ENCODE measurements at places on chromosomes 16 and 17. TPM values are rescaled to one million over a fixed set of nuclear protein-coding genes. Genes with fewer than 3 reads are reported as not detected.
A peak's percentile ranks its signal among the peaks of the same experiment; 100 is the strongest.

Gene LYRM9
- total RNA-seq = 2.5 TPM

Gene ASGR1
- not detected for total RNA-seq

Gene HYDIN
- 3.8 TPM for total RNA-seq

DNA sequence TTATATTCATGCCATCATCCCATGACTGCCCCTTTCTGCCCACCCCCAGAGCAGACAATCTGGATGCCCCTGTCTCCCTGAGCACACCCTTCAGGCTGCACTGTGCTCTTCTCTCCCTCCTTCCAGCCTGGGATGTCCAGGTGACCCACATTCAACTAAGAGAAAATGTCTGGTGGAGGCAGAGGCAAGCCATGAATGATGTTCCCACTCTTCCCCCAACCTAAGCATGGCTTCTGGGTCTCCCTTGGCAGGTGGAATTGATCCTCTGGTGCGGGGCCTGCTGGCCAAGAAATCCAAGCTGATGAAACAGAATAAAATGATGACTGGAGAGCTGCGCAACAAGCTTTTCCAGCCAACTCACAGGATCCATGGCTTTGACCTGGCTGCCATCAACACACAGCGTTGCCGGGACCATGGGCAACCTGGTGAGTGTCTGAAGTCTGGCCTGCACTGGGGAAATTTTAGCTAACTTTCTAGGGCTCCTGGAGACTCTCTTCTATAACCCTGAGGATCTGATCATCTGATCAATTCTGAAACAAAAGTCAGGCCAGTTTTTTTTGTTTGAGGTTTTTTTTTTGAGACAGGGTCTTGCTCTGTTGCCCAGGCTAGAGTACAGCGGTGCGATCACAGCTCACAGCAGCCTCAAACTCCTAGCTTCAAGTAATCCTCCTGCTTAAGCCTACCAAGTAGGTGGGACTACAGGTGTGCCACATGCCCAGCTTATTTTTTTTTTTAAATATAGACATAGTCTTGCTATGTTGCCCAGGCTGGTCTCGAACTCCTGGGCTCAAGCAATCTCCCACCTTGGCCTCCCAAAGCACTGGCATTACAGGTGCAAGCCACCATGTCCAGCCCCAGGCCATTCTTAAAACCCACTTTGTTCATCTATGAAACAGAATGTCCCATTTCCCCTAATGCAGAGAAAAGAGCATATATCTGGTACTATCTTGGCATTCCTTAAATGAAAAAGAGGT lies 14.5 kb downstream of the MPO start:
- DNase-seq = no peak

- no peak for DNase-seq
These were observed 31.8 kb upstream of the IRF8 start for GRCh38 chr16:85867189-85867588.

DNA sequence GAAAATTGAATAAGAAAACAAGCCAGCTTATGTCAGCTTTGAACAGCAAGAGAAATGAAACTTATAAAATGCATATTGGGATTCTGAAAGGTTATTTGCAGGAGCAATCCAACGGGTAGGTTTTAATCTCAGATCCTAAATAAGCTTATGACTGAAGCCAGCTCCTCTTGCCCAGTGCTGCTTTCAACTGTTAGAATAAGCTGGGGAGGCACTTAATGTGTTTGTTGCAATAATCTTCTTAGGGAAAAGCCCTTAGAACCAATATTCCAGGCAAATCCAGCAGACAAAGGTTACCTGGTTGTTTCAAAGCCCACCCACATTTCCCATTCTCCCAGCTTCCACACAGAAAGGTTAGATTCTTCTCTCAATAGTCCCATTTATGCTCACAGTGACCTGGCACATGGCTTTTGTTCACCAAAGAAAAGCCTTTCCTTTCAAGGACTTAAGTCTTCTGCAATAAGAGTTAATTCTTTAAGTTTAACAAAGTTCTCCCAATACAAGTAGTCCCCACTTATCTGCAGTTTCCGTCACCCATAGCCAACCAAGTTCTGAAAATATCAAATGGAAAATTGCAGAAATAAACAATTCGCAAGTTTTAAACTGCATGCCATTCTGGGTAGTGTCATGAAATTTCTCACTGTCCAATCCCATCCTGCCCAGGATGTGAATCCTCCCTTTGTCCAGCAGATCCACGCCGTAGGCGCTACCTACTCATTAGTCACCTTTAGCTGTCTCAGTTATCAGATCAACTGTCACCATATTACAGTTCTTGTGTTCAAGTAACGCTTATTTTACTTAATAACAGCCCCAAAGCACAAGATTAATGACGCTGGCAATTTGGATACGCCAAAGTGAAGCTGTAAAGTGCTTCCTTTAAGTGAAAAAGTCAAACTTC lies 5.9 kb downstream of the TEX2 start:
- DNase-seq = no peak

DNA sequence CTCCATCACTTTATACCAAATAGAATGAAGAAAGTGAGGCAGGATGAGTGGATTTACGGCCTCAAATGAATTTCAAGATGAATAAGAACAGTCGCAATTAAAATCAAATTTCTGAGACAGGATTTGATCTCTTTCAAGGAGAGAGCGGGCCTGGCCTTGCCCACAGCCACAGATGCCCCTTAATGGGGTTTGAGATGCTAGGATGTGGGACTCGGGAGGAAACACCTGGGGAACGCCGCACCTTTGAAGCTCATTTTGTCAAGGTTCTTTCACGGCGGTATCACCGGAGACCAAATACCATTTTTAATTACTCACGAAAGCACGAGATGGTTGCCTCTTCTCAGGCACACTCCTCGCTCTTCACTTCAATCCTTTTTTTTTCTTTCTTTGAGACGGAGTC lies 178.1 kb upstream of the SDK2 start:
- no peak for DNase-seq

DNA sequence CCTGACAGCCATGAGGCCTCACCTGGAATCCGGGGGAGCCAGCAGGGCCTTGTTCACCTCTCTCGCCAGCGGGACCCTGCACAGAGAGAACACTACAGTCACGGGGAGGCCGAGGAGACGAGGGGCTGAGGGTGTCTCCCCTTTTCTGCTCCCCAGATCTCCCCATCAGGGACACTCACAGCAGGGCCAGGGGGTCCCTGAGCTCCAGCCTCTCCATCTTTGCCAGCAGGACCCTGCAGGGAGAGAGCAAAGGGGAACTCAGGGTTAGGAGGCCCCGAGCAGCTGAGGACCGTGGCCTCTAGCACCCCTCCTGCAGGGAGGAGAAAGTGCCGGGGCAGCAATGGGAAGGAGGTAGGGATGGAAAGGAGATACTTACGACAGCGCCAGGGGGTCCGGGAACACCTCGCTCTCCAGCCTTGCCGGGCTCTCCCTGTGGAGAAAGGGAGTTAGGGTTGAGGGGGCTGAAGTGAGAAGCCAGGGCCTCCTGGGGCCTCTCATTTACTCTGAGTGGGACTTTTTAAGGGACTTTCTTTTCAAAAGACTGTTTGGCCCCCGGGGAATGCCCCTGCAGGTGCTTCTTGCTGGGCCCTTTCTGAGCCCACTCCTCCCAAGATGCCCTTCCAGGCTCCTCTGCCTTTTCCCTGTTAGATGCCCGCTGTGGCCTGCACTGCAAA lies 8.7 kb downstream of the COL1A1 start:
- no peak for DNase-seq

DNA sequence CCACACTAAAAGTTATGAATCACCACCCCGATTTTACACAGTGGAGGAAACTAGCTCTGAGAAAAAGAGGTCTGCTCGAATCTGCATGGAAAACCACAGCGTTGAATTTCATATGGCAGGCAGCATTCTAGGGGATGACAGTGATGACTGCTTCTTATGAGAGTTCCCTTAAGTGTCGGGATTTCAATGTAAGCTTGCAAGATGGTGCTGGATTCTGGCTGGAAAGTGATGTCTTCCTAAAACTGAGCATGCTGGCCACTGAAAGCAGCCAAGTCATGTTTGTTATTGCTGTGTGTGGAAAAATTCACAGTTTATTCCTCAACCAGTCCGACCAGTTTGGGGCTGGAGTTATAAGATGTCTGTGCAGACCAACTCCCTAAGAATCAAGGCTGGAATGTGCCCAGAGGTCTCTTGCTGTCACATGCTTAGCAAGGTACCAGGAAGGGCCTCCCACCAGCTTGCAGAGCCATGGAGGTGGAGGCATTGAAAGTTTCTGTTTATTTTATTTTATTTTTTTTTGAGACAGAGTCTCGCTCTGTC lies 37.2 kb upstream of the GAN start:
- no peak for DNase-seq

DNA sequence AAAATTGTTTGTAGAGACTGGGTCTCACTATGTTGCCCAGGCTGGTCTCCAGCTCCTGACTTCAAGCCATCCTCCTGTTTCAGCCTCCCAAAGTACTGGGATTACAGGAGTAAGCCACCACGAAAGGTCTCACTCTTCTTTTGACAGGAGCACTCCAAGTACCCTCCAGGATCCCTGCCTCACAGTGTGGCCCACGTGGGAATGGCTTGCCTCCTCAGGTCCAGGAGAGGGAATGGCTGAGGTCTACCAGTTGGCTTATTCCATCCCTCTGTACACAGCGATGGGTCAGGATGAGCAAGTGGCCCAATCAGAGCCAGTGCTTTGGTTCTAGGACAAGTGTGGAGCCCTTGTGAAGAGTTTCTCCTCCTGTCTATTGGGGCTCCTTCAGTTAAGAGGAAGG lies 73.7 kb upstream of the ZNF423 start:
- DNase-seq = no peak

DNA sequence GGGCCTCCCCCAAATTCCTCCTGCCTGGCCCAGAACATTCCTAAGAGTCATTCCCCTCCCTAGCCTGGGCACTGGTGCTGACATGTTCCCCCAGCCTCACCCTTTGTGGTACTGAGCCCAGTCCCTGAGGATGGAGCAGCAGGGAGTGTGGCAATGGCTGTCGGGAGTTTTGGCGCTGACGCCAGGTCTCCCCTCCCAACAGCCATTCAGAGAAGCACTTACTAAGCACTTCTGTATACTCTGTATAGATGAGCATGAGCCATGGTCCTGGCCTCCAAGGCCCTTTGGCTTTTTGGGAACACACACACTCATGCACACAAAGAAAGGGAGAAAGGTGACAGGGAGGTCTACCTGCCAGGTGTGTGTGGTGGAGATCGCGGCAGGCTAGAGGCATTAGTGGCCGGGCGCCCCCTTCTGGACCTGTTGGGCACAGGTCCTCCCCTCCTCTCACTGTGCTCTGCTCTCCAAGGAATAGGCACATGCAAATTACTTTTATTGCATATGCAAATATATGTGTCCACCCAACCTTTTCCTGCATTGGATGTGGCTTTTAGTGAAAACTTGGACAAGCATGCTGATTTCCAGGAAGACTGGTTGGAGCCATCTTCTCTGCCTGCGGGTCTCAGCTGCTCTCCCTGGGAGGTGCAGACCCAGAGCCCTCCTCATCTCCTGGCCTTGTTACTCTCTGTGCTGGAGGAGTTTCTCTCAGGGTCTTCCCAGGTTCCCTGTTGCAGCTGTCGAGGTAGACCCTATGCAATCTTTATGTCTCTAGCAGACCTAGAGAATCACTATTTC lies 17.4 kb upstream of the C17orf107 start:
- peak; percentile 50 for DNase-seq

DNA sequence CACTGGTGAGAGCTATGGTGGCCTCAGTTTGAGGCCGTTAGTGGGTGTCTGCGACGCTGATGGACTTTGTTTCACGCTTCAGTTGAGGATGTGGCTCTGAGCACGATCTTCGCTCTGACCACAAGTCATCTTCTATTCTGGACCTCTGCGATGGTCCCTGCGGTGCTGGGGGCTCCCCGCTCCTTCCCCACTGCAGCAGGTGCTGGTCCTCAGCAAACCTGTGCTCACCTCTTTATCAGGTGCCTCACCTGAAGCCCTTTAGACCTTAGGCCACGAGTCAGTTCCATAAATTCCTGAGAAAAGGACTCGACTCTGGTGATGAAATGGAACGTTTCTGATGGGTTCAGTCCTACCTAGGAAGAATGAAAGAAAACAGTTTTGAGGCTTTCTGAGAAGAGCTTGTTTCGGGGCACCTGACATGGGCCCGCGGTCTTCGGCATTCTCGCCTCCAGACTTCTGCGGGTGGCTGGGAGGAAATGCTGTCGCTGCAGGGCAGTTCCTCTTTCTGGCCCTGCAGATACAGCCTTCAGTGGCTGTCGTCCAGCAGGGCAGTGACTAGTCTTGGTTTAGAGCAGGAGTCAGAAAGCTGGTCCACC lies 4.7 kb downstream of the KCTD5 start:
- DNase-seq = no peak

DNA sequence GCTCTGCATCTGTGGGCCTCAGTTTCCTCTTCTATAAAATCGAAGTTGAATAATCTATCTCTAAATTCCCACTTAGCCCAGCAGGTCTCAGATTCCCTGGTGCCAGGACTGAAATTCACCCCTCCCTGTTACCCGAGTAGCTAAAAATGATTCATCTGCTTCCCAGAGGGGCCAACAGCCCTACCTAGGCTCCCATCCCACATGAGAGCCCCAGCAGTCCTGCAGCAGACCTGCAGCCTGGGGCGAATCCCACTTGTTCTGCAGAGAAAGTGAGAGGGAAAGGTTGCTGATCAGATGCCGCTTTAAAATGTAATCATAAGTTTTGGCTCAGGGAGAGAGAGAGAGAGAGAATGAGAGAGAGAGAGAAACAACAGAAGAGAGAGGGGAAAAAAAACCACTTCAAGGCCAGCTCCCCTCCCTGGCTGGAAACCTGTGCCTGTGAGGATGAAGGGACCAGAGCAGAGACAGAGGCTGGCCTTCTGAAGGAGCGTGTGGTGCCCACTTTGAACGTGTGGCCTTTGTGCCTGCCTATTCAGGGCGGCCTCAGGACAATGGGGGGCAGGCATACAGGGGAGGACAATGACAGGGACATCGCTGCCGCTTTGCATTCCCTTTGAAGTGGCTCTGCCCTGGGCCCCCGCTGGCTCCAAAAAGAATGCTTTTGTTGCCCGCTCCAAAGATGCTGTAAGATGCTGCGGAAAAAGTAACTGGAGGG lies 85.2 kb upstream of the NKD1 start:
- DNase-seq = no peak

DNA sequence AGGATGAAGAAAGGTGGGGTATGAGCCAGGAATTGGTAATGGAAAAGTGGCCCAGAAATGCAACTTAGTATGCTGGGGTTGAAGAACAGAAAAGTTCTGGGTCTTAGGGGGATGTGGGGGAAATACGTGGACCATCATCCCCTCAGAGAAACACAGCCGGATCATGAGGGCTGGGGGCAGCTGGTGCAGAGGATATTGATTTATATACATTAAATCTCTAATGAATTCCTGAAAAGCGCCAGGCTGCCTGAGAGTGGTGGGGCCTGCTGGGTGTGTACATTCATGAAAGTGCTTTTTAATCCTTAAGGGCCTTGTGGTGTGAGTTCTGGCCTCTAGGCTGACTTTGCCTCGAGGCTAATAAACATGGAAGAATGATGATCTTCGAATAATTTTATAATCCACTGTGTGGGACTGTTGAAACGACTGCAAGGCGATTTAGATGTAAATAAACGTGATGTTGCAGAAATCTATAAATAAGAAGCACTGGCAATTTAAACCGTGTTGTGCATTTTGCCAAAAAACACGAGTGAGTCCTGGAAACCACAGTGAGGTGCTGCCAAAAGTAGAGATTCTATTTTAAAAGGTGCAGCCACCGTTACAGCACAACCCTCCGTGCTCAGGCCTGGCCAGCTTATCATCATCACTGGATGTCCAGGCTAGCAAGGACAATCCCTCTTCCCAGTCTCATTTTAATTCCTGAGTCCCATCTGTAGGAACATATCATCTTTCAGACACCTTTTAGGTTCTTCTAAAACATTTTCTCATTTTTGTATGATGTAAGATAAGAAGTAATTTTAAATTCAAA lies 32.1 kb downstream of the PRKAR1A start:
- no peak for DNase-seq

All from Caki2 (cell line).